ENCODE measurements at places on chromosomes 16 and 17.

- no peak for DNase-seq
Observed at GRCh38 chr16:24745791-24746190, 16.3 kb downstream of the TNRC6A start.

DNA sequence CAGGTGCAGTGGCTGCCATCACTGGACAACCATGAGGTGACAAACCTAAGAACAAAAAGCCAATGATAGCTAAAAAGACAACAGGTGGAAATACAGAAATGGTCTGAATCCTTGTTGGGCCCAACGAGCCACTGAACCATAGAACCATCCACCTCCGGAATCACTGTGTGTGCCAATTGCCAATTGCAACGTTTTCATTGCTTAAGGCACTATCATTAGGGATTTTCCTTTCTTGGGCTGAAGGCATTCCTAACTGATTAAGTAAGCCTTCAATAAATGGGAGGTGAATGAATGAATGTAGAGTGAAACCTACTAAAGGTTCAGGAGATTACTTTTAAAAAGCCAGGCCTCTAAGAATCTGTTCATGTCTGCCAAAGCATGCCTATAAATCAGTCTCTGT lies 3.6 kb downstream of the USP31 start:
- no peak for DNase-seq

- DNase-seq: no peak
Observed at GRCh38 chr16:48444574-48444973, 59.4 kb upstream of the SIAH1 start.

- no peak for DNase-seq
Observed at GRCh38 chr17:55278173-55278961, 13.6 kb downstream of the HLF start.

- DNase-seq: no peak
Observed at GRCh38 chr17:41486809-41487530, 2.7 kb downstream of the KRT36 start.

DNA sequence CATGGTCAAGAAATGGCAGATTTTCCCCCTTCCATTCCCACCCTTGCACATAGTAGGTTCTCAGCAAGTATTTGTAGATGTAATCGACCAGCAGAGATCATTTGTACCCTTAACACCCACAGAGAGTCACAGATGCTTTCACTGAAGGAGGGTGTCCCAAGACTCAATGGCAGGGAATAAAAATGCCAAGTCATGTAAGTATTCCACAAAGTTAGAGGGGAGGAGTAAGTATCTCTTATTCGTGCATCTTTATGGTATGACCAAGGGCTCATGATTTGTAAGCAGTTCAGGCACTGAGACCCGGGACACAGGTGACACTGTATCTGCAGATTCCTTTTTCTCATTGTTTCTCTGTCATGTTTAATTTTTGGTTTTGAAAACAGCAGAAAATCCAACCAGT lies 489.6 kb downstream of the MAF start:
- no peak for DNase-seq

DNA sequence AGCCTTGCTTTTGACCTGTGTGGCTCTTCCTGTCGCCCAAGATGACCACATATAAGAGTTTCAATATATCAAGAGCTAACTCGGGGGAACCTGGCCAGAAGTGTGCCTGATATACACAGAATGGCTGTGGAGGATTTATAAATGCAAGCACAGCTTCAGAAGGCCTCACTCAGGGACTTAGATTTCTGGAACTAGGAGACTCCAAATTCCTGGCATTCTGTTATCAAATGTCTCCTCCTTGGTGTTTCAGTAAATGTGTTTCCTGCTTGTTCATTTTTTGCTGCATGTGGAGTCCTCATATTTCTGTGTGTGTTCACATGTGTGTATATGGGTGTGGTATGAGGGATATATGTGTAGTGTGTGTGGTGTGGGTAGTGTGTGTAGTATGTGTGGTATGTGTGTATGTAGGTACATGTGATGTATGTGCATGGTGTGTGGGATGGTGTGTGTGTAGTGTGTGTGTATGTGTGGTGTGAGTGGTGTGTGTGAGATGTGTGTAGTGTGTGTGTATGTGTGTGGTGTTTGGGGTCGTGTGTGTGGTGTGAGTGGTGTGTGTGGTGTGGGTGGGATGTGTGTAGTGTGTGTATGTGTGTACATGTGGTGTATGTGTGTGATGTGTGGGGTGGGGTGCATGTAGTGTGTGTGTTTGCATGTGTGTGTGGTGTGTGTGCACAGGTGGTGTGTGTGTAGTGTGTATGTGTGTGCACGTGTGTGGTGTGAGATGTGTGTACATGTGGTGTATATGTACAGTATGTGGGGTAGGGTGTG lies 981 bp upstream of the CD300H start:
- no peak for DNase-seq

DNA sequence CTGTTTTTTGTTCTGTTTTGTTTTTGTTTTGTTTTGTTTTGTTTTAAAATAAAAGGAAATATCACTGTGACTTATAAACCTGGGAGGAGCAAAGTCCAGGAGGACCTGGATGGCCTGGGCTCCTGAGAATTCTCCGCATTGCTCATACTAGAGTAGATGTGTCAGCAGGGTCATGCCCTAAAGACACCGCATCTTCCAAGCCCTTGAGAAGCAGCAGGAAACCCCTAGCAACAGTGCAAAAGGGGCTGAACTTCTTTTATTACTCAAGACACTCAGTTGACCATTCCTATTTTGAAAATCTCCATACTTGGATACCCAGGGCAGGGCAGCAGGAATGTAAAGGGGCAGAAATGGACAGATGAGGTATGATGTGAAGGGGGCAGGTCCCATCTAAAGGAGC lies 51.8 kb downstream of the SYT17 start:
- DNase-seq: no peak

DNA sequence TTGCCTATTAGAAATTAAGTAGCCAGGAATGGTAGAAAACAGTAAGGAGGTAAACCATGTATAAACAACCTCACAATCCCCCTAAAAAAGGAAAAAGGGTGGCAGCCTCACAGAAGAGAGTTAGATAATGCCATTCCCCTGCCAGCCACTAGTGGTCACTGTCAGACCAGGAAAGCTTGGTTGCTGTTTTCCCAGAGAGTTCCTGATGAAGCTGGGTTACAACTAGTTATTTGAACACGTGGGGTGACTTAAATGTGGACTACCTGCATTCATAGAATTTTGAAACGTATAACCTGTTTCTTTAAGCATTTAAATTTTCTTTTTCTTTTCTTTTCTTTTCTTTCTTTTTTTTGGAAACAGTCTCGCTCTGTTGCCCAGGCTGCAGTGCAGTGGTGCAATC lies 5.8 kb downstream of the GPRC5C start:
- DNase-seq: no peak

DNA sequence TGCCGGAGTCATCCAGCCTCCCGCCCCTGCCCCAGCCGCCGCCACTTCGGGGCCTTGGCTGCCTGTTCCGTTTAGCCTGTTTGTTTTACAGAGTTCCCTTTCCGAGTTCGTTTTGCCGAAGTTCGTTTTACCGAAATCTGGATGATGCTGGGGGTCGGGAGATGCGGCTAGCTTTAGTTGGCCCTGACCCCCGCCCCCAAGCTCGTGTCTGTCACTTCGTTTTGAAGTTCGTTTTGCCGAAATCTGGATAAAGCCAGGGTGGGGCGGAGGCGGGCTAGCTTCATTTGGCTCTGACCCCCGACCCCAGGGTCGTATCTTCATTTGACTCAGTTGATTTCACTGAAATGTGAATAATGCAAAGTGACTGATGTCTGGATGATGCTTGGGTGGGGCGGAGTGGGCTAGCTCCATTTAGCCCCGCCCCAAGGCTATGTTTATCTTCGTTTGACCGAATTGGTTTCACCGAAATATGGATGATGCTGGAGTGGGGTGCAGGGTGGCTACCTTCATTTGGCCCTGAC lies 591 bp downstream of the PSMD7 start:
- peak; percentile 35 for DNase-seq

GRCh38 chr16:17572145-17572544 lies 101.4 kb upstream of the XYLT1 start:
- DNase-seq: no peak

DNA sequence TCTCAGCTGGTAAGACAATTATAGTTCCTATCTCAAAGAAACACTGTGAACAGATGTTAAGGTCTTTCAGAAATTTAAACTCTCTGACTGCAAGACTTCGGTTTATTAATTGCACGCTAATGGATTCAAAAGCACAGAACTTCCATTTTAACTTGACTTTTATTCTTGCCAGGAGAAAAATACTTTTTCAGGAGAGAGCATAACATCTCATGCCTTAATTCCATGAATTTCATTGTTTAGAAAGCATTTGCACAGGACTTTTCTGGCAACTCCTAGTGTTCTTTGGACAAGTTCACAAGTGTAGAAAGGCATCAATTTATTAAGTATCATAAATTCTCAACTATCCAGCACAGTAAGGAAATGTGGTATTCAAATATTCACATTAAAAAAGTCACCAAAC lies 22.4 kb downstream of the STX8 start:
- DNase-seq: no peak

DNA sequence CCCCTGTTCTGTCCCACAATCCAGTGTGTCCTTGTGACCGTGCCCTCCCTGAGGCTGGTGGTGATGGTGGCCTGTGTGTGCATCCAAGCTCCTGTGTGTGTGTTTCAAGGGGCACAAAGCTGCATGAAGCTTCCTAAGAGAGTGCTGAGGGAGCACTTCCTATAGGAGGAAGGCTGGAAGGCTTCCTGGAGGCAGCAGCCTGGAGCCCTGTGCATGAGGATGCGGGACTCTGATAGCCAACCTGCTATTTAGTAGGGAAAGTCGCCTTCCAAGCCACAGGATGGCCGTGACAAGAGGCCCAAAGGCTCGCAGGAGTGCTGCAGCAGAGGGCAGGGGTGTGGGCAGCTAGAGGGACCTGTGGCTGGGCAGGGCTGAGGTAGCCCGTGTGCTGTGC lies 8.3 kb downstream of the MYO15B start:
- DNase-seq: no peak

- DNase-seq: no peak
Observed at GRCh38 chr17:61738249-61738648, 125.1 kb downstream of the BRIP1 start.

DNA sequence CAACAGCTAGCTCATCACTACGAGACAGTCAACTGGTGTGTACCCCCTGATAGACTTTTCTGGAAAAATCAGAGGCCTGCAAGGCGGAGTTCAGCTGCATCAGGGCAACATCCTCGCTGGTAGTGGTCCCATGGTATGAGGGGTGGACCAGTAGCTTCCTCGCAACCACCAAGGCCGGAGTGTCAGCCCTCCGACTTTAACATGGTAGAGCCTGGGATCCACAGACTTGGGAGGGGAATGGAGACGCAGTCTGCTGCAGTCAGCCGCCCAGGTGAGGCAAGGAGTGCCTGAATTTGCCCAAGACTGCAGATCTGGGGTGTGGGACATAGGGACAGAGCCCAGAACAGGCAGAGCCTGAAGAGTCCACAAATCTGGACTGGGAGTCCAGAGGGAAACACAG lies 13.4 kb downstream of the ZG16B start:
- DNase-seq: no peak

- no peak for DNase-seq
Observed at GRCh38 chr16:52572656-52573055, 25.7 kb upstream of the TOX3 start.

- no peak for DNase-seq
Observed at GRCh38 chr17:68777243-68777855, 176.2 kb upstream of the FAM20A start.

DNA sequence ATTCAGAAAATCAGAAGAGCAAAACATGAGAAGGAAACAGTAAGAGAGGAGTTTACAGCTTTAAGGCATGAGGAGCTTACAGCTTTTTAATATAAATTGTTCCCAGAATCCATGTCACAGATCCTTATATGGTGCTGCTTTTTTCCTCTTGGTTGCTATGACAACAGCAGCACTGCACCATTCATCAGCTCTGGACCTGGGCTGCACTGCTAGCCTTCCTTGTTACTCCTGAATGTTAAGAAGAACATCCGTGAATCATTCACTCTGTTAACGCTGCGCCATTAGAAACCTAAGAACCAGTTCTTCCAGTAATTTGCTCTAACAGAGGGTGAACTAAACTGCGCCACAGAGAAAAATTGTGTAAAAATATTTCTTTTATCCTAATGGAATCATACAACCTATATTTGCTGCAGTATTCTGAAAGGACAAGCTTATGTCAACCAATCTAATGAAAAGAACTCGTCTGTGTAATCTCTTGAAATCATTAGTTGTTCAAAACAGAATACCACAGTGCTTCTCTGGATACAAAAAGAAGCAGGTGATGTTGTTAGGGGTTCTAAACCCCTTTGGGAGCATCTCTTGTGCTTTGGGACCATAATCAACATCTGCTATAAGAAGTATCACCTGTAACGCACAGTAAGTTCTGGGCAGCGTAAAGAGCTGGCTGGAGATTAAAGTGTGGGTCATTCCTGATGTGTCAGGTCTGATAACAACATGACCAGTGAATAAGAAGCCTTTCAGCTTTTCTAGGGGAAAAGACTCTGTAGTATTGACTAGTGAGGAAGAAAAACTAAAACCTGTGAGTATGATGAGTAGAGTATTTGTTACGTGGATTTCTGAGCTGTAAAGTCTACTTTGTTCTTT lies 151.2 kb downstream of the TANC2 start:
- DNase-seq: no peak

DNA sequence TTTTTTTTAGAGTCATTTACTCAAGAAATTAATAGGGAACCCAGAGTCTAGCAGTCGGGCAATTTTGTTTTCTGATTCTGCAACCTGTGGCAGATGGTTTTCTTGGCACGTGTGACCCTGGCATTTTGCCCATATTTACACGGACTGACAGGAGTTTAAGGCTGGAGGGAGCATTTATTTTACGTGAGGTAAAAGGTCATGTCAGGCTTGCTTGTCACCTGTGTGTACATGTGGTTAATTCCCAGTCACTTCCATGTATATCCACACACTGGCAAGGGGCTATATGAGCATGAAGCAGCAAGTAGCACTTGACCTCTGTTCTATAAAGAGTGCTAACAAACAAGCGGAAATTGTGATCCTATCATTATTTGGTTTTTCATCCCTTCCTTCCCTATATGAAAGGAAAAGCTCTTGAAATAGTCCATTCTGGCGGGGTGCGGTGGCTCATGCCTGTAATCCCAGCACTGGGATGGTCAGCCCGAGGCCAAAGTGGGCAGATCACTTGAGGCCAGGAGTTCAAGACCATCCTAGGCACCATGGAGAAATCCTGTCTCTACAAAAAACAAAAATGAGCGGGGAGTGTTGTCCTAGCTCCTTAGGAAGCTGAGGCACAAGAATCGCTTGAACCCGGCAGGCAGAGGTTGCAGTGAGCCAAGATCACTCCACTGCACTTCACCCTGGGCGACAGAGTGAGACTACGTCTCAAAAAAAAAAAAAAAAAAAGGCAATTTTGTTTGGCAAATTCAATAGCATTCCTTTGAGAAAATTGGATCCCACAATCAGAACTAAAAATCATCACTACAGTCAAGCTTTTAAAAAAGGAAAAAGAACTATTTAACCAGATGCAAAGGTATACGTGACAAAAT lies 2.1 kb downstream of the SPAG9 start:
- no peak for DNase-seq

GRCh38 chr16:88782454-88783390 lies 2.3 kb downstream of the PIEZO1 start:
- DNase-seq: peak; percentile 85

GRCh38 chr16:49528060-49528865 lies 154.7 kb downstream of the C16orf78 start:
- no peak for DNase-seq
